ENCODE measurements at places on chromosomes 7 and 10. TPM values are rescaled to one million over a fixed set of nuclear protein-coding genes. Genes with fewer than 3 reads are reported as not detected.

- ATAC-seq, result no peak
Observed at GRCh38 chr7:2109251-2109872, 123.4 kb downstream of the MAD1L1 start.

- no peak for ATAC-seq
Observed at GRCh38 chr10:80100861-80101695, 22.6 kb downstream of the TMEM254 start.

GRCh38 chr7:85177316-85177715, 9.5 kb downstream of the SEMA3D start:
- no peak for ATAC-seq

DNA sequence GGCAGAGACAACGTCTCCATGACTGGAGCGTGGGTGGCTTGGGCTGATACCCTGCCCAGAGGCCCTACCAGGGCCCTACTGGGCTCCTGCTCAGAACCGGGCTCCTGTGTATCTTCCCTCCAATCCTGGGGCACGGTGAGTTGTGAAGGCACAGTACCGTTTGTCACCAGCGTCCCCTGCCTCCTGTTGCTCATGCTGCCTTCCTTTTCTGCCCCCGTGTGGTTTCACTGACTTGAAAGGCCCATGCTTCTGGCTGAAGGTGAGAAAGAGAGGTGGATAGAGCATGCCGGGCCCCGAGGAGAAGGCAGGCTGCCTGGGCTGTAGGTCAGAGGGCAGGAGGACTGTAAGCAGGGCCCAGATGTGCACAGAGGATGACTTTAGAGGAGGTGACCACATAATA, 9.1 kb upstream of the DMBT1 start:
- ATAC-seq, result no peak

DNA sequence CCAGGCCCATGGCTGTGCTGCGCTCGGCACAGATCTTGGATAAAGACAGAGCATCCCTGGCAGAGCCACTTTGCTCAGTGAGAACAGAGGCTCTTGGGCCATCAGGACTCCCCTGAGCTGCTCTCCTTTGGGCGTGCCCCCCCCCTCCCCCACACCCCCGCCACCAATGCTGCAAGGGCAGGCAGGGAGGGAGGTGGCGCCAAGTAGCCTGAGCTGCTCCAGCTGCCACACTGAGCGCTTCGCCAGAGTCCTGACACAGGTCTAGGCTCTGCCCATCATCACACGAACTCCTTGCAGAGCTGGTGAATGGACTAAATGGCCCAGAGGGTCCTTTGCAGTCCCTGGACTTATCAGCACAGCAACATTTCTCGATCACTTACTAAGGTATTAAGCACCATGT, 12.5 kb downstream of the AKR1B1 start:
- ATAC-seq, result no peak

GRCh38 chr10:88810196-88810961, 7.8 kb downstream of the LIPM start:
- ATAC-seq, result no peak

DNA sequence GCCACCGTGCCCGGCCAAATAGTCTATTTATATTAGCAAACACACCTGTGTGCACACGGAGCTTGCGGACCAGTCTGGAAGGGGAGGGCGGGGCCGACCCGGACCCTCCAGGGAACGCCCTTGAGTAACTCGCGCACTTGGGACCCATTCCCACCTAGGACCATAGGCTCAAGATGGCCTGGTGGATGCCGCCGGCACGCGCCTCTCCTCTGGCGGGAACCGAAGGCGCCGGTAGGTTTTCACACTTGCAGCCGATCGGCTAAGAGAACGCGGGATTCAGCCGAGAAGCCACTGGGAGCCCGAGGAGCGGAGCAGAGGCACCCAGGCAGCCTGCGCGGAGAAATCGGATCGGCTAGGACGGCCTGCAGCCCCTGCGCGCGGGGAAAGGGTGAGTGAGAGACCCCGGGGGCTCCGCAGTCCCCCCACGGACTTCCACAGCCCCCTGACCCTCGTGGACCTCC, 18.9 kb downstream of the IFT22 start:
- no peak for ATAC-seq

Gene NAPEPLD
- 14.3 TPM for total RNA-seq

Gene SLC26A3
- not detected for total RNA-seq

Gene ANXA8
- total RNA-seq, result 2.5 TPM

Gene POU6F2
- total RNA-seq, result 10.7 TPM

Measured in motor neuron (in vitro differentiated cells).